GM04503 (cell line): ENCODE measurements at places on chromosomes 1 and 21.

GRCh38 chr1:202270871-202271326 lies 70.8 kb downstream of the UBE2T start:
- DNase-seq: no peak

DNA sequence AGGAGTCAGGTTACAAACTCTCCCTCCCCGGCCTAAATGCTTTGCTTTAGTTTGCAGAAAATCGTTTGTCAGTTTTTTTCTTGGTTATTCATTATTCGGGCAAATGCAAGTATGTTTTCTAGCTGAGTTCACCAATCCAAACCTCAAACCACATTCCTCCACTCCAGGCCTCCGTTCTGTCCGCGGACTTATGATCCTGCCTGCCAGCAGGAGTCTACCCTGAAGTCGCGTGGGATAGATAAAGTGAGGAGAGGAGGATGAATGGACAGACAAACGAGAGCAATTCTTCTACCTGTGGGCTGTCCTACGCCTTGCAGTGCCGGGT lies 1.3 kb downstream of the ADAMTS1 start:
- peak; percentile 22 for DNase-seq

- no peak for DNase-seq
Measured at GRCh38 chr1:159936273-159936904, 9.0 kb downstream of the IGSF9 start.

DNA sequence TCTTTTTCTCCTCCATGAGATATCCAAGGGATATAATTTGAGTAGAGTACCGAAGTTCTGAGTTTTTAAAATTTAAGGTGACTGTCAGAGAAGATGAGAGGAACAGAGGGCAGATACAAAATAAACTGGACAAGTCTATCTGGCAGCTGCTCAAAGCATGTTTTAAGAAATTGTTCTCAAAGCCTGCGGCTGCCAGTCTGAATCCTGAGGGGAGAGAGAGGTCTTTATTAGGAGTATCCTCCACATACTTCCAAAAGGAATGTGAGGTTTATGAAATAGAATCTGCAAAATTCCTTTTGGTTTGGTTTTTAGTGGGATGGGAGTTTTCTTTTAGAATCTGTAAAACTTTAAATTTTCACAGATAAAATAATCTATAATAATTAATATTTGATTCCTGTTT lies 41.3 kb downstream of the TTC13 start:
- DNase-seq: no peak

DNA sequence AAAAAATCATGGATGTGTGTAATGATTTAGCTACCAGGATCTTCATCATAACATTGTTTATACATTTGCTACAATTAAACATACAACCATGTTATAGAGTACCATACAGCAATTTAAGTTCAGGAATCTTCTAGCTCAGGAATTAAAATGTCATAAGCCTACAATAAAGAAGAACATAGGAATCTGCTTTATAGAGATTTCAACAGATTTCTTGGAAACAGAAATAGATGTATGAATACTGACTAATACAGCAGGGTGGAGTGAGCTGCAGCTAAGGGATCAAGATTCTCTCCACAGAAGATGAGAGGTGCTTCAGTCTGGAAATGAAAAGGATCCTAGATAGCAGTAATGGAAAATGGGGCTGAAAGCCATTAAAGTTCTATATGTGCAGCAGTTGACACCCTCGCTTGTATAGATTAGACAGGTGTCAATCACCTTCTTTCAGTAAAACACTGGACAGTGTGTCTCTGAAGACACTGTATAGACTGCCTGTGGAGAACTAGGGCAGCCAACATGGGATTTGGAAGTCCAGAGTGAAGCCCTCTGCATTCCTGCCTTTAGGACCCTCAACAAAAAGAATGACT lies 73.9 kb downstream of the DNTTIP2 start:
- DNase-seq: peak; percentile 23

DNA sequence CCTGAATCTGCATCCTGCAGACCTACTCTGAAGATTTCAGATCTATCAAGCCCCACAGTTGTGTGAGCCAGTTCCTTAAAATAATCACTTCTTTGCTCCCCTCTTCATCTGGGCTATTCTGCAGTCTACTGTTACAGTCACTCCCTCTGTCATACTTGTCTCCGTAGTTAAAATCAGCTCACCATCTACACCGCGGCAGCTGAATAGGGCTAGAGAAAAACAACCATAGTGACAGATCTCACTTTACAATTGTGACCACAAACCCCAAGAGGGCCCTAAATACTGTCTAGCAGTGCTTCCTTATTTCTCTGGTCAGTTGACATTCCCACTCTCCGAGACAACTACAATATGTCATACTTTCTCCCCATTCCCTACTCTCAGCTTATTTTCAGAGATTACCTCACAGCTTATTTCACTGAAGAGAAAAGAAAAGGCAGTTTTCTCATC lies 12.9 kb downstream of the DESI2 start:
- no peak for DNase-seq

DNA sequence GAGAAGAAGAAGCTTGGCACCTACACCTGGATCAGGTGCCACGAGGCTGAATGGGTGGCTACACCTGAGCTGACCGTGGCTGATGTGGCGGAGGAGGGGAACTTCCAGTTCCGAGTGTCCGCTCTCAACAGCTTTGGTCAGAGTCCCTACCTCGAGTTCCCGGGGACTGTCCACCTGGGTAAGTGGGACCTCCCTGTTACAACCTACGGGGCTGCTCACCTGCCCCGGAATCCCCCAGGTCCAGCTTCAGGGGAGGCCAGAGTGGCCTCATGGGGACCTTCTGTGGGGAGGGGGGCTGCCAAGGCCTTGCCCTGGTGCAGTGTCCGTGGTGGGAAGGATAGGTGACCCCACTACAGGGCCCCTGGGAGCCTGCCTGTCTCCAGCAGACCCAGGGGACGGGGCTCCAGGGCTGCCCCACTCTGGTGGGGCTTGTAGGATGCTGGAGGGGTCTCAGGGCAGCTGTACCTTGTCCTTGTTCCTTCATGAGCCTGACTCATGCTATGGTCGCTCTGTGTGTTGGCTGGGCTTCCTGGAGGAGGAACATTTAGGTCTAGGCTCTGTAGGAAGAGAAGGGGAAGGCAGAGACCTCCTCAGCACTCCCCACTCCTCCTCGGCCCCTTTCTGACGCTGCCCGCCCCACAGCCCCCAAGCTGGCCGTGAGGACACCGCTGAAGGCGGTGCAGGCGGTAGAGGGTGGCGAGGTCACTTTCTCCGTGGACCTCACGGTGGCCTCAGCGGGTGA lies 7.2 kb downstream of the OBSCN start:
- DNase-seq: no peak

GRCh38 chr1:1554550-1554925 lies 14.1 kb upstream of the TMEM240 start:
- DNase-seq: no peak

GRCh38 chr1:215599418-215600074 lies 32.4 kb downstream of the KCTD3 start:
- DNase-seq: no peak

GRCh38 chr1:3333903-3334302 lies 120.6 kb upstream of the ARHGEF16 start:
- no peak for DNase-seq

DNA sequence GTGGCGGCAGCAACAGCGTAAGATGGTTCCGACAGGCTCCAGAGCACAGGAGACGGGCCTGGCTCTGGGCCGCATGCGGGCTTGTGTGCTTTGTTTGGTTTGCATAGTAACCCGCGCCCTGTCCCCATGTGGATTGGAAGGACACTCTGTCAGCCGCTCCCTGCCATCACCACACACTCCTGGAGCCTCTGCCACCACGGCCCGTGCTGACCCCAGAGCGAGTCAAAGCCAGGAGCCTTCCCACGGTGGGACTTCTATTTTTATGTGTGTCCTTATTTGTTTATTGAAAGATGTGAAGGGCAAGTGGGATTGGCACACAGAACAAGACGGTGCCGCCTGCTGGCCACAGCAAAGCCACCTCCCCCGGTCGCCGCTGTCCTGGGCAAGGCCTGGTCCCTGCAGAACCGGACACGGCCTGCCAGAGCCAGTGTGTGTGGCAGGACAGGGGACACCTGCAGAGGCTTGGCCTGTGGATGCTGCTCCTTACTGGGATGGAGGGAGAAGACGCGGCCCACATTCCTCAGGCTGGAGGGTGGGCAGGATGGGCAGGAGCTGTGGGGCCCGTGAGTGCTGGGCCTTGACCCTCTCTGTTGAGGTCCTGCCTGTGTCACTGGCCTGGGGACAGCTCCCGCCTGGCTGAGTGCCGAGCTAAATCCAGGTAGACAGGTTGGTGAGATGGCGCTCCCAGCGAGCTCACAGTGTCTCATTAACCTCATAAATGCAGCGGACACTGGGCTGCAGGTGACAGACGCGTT lies 64.4 kb downstream of the AGPAT3 start:
- DNase-seq: no peak

GRCh38 chr1:68116643-68117235 lies 66.3 kb upstream of the DIRAS3 start:
- DNase-seq: no peak

GRCh38 chr1:245797592-245798348 lies 643.0 kb downstream of the KIF26B start:
- no peak for DNase-seq

GRCh38 chr1:165444897-165445370 lies at the start of gene RXRG:
Gene RXRG (minus strand): TSS chr1:165445126. CDS start chr1:165444893, 233 bp downstream.
- no peak for DNase-seq

- DNase-seq: no peak
Measured at GRCh38 chr21:44071359-44072104, 35.7 kb upstream of the PWP2 start.

DNA sequence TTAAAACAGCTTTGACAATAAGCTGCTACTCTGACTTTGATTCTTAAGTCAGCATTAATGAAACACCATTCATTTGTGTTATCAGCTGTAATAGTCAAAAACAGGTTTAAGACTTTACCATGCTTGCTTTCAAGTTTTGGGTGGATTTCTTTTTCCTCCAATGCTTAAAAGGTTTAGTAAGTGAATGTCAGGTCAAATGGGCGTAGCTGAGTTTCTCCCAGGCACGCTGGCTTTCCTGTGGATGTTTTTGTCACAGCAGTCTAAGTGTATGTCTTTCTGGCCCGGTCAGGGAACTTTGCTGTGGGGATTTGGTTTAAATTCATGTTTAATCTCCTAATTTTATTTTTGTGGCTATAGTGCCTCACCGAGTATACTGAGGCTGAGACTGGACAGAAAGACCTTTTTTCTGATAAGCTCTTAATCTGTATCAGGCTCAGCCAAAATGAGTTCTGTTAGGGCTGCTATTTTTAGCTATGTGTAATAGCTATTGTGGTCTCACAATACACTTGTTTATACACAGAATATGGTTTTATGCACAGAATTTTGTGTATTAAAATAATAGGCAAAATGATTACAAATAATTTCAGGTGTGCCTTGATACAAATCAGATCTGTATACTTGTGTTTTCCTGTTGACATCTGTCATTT lies 292.8 kb downstream of the DISC1 start:
- no peak for DNase-seq

GRCh38 chr1:210372491-210372890 lies 43.8 kb downstream of the HHAT start:
- DNase-seq: no peak

GRCh38 chr1:19678493-19678892 lies 13.8 kb downstream of the HTR6 start:
- DNase-seq: no peak

DNA sequence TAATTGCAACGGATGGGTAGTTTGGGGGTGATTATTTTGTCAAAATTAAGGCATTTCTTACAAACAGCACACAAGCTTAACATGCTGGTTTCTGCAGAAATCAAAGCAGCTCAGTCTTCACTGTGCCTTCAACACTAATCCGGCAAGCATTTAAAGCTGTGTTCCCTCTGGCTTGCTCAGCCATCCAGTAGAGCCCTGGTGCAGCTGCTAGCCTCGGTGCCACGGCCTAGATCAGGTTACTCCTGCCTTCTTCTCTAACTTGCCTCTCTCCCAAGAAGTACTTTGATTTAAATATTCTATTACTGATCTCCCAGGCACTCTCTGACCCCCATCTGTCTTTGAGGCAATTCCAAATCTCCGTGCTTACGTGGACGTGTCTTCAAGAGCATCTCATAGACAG lies 85.6 kb downstream of the GREM2 start:
- DNase-seq: no peak

DNA sequence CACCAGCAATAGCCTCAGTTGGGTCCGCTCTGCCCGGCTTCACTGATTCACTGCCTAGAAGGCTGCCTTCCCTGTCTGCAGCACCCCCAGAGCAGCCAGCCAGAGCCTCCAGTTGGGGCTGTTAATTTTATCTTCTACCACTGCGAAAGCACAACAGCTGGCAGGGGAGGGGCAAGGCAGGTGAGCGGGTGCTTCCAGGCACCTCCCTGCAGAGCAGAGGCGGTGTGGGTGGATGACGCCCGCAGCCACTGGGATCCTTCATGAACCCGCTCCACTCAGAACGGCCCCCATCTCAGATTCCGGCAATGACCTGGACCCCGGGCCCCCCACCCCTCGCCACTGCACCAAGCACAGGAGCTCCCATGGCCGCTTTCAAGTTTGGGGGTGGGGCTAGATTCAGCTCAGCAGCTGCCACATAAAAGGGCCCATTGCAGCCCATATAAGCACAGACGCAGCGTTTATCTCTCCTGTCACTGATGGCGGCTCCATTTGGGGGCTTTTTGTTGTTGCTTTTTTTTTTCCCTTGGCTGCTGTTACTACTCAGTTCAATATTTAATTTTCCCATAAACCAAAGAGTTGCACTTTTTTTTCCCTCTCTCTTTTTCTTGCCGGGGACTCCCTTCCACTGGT lies 128.0 kb upstream of the KLHDC7A start:
- no peak for DNase-seq

DNA sequence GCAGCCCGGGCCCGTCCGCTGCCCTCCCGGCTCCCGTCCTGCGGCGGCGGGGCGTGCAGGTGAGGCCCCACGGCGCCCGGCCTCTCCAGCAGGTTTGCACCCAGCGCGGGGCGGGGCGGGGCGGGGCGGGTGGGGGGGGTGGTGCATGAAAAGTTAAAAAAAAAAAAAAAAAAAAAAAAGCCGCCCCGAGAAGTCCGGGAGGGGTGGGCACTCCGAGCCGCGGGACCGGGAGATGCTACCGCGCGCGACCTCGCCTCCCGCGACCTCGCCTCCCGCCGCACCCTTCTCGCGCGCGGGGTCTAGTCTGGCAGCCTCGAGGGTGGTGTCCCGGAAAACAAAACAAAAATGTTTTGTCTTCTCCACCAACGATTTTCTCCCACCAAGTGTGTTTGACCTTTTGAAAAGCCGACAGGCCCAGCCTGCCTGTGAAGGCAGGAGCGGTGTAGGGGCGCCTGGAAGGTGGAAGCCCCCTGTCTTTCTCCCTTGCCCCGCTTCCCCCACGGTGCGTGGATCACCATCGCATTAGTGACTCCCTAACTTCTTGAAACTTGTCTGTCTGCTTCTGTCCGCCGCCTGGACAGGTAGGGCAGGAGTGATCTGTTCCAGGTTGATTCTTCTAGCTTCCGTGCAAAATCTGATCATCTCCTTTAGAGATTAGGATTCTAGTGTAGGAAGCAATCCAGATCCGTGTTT lies 569 bp downstream of the RCAN3 start:
- DNase-seq: no peak

- DNase-seq: no peak
Measured at GRCh38 chr1:208499026-208499425, 254.8 kb upstream of the PLXNA2 start.

- peak; percentile 69 for DNase-seq
Measured at GRCh38 chr1:159000625-159001024, 9.1 kb upstream of the IFI16 start.
